Progenitor cell of endocrine pancreas (in vitro differentiated cells): ENCODE measurements at places on chromosomes 7 and 10. TPM values are rescaled to one million over a fixed set of nuclear protein-coding genes. Genes with fewer than 3 reads are reported as not detected.

DNA sequence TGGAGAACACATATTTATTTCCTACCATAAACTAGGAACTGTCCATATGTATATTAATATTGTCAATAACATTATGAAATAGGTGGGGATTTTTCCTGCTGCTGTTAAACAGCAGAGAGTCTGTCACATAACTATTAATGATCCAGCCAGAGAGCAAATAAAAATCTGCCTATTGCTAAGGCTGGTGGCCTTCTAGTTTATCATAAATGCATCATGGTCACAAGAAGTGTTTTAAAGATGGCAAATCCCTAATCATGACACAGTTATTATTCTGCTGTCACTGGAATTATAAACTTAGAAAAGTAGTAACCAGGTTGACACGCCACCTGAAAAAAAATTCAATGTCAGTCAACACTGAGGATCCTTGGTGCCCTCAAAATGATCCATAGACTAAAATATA, 132.3 kb downstream of the HGF start:
- peaks cover 5% of the 10 kb centered on the region for H3K4me1 ChIP-seq
- no peak overlapping the region for H3K27ac ChIP-seq
- no peaks in the 10 kb centered on the region for H3K36me3 ChIP-seq
- no peak overlapping the region for H3K4me3 ChIP-seq

DNA sequence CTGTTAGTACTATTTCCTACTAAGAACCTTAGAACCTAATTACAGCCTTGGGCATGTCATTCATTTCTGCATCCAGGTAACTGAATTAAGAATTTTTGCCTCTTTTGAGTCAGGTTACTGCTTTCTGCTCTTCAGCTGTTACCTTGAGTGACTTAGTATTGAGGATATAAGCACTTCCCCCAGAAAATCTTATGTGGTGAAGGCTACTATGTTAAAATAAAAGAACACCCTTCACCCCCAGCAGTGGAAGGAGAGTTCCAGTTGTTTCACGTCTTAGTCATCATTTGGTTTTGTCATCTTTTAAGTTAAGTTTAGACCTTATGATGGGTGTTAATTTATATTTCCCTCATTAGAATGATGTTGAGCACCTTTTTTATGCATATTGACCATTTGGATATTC, 82.8 kb downstream of the GLCCI1 start:
- no peak overlapping the region for H3K4me3 ChIP-seq
- H3K27me3 ChIP-seq: no peaks in the 10 kb centered on the region
- peaks cover 6% of the 10 kb centered on the region for H3K36me3 ChIP-seq

- no peak overlapping the region for H3K4me3 ChIP-seq
- H3K4me1 ChIP-seq: peaks cover 5% of the 10 kb centered on the region
- H3K27ac ChIP-seq: no peak overlapping the region
- peaks cover 16% of the 10 kb centered on the region for H3K27me3 ChIP-seq
- no peak for DNase-seq
Observed at GRCh38 chr7:46162609-46163008, 241.5 kb upstream of the IGFBP3 start.

- H3K36me3 ChIP-seq: no peaks in the 10 kb centered on the region
- no peak overlapping the region for H3K4me3 ChIP-seq
Observed at GRCh38 chr10:43928425-43928968, 279.8 kb upstream of the ZNF32 start.

GRCh38 chr7:131747658-131748232, 191.3 kb upstream of the PODXL start:
- no peaks in the 10 kb centered on the region for H3K36me3 ChIP-seq
- DNase-seq: no peak
- H3K27me3 ChIP-seq: peaks cover 13% of the 10 kb centered on the region
- H3K27ac ChIP-seq: no peak overlapping the region
- peaks cover 3% of the 10 kb centered on the region for H3K4me1 ChIP-seq

- DNase-seq: no peak
- H3K36me3 ChIP-seq: peaks cover 3% of the 10 kb centered on the region
- H3K4me3 ChIP-seq: no peak overlapping the region
- H3K4me1 ChIP-seq: peaks cover 26% of the 10 kb centered on the region
- H3K27ac ChIP-seq: no peak overlapping the region
Observed at GRCh38 chr7:37450035-37450434, 1.4 kb upstream of the ELMO1 start.

- H3K36me3 ChIP-seq: peaks cover 5% of the 10 kb centered on the region
- H3K4me3 ChIP-seq: no peak overlapping the region
- H3K4me1 ChIP-seq: peaks cover 8% of the 10 kb centered on the region
- no peaks in the 10 kb centered on the region for H3K27me3 ChIP-seq
- H3K27ac ChIP-seq: no peak overlapping the region
- no peak for DNase-seq
Observed at GRCh38 chr7:8178353-8178752, 83.6 kb downstream of the ICA1 start.

- no peak overlapping the region for H3K4me3 ChIP-seq
- DNase-seq: no peak
- peaks cover 2% of the 10 kb centered on the region for H3K4me1 ChIP-seq
Observed at GRCh38 chr10:13893926-13894325, 307.2 kb downstream of the PRPF18 start.

DNA sequence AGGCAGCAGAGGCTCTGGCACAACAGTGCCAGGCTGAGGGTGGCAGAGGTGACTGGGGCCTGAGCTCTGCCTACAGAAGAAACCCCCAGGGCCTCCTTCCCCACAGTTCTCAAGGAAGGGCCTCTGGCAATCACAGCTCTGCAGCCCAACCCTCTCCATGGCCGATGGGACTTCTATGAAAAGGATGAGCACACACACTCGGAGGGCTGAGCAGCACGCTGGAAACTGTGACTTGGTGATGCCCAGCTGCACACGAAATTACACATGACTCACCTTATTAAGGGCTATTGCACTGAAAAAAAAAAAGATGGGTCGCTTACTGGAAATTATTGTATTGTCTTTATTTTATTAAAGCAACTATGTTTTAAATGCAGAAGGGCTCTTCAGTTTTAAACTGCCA, 42.9 kb upstream of the LRRC18 start:
- DNase-seq: no peak
- no peak overlapping the region for H3K4me3 ChIP-seq
- no peaks in the 10 kb centered on the region for H3K36me3 ChIP-seq
- no peak overlapping the region for H3K27ac ChIP-seq

DNA sequence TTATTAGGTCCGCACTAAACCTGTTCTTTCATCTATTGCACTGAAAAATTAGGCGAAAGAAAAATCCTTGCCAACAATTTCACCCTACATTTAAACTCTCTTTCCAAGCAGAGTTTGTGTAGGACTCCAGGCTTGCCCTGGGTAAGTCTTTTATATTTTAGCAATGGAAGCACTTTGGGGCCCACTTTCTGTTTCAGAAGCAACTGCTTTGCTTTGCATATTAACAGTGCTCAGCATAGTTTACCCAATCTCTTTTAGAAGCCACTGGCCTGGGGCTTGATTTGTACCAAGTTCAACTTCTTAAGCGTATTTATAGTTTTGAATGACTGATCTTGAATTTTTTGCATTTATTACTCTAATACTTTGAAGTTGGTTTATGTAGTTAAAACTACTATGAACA, 78.8 kb upstream of the MDFIC start:
- no peak overlapping the region for H3K4me3 ChIP-seq
- DNase-seq: no peak
- no peaks in the 10 kb centered on the region for H3K36me3 ChIP-seq
- no peaks in the 10 kb centered on the region for H3K4me1 ChIP-seq
- no peak overlapping the region for H3K27ac ChIP-seq

CCZ1 gene
- 103 and 110 TPM in 2 replicates for total RNA-seq

SAMD9L gene
- total RNA-seq: not detected in 2 replicates

TMEM72 gene
- total RNA-seq: 0.93 and 1.5 TPM in 2 replicates

ZNF365 gene
- total RNA-seq: not detected in 2 replicates

SLC26A5 gene
- 0.17 TPM in 1 of 2 replicates, not detected in the other for total RNA-seq

VPS50 gene
- total RNA-seq: 25.9 and 29.9 TPM in 2 replicates
